Fibroblast of upper back skin (primary cell): ENCODE measurements at places on chromosomes 13 and 19.

DNA sequence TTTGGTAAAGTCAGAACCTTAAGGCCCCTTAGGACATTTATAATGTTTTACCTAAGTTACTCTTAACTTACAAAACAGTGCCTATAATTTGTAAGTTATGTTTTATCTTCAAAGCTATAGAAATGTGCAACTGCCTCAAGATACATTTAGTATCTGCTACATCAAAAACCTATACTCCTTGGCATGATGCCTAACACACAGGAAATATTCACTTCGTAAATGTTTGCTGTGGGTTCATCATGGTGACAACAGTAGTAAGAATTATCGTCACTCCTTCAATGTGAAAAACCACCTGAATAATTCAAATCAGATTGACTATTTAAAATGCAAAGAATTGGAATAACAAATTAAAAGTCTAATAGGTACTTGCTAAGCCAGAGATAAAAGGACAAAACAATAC lies 184.1 kb downstream of the DIAPH3 start:
- peak; percentile 5 for DNase-seq

DNA sequence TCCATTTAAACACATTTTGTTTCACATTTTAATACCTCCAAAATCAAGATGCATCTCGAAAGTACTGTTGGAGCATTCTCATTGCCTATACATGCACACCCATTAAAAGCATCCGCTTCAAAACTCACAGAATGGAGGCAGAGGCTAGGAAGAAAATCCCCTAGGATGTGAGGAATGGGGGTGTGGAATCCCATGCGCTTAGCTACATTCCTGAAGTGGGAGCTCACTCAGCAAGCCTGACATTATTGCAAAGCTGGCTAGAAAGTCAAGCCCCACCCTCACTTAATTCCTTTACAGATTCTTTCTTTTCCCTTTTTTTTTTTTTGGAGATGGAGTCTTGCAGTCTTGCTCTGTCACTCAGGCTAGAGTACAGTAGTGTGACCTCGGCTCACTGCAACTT lies 4.6 kb upstream of the FAM32A start:
- DNase-seq = peak; percentile 93

GRCh38 chr13:111906306-111906705 lies 160.6 kb upstream of the SOX1 start:
- DNase-seq = no peak

DNA sequence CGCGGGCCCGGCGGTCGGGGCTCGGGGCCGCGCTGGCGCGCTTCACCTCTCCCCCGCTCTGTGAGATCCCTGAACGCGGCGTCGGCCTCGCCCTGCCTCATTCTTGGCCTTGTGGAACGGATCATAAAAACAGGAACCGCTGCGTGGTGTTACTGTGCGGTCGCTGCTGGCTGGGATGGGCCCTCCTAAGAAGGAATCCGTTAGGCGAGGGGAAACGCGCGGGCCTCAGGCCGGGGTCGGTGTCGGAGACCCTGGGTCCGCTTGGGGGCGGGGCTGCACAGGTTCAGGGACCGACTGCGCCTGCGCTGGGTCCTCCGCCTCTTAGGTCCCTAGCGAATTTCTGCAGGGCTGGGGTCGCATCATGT lies 381 bp downstream of the CKAP2 start:
- DNase-seq = peak; percentile 58

DNA sequence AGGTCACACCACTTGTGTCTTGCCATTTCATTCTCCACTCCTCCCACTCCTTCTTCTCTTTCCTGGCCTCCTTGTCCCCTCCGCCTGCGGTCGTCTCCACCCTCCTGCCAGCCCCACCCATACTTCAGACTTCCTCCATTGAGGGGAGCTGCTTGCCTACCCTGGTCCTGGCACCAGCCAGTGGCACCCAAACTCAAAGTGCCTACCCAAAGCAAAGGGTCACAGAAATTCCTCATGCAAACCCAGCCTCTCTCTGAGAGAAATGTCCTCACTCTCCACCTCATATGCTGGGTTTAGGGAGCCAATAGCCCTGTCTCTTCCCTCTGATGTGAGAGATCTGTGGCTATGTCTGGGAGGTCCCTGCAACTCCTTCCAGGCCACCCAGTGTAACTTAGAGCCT lies 109.6 kb downstream of the TEX26 start:
- no peak for DNase-seq

DNA sequence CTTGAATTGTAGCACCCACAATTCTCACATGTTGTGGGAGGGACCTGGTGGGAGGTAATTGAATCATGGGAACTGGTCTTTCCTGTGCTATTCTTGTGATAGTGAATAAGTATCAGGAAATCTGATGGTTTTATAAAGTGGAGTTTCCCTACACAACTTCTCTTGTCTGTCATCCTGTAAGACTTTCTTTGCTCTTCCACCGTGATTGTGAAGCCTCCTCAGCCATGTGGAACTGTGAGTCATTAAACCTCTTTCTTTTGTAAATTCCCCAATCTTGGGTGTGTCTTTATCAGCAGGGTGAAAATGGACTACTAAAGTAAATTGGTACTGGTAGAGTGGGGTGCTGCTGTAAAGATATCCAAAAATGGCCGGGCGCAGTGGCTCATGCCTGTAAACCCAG lies 215.6 kb downstream of the LIG4 start:
- no peak for DNase-seq

- no peak for DNase-seq
Observed at GRCh38 chr13:111948811-111949210, 118.1 kb upstream of the SOX1 start.

- DNase-seq = no peak
Observed at GRCh38 chr19:55877211-55877610, 40.9 kb downstream of the NLRP4 start.

DNA sequence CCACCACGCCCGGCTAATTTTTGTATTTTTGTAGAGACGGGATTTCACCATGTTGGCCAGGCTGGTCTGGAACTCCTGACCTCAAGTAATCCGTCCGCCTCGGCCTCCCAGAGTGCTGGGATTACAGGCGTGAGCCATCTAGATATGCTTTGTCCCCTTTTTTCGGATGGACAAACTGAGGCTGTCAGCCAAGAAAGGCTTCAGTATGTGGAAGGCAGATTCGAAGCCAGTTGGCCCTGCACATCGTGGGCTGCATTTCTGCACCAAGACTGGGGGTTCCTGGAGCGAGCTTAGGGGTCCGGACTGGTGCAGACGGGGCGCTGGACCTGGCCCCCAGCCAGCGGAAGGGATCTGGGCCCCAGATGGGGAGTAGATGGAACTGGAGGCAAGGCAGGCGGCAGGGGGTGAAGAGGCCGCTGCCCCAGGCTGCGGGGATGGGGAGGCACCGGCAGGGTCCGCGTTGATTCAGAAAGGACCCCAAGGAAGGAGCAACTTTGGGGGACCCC lies 9.7 kb upstream of the JUND start:
- DNase-seq = no peak

DNA sequence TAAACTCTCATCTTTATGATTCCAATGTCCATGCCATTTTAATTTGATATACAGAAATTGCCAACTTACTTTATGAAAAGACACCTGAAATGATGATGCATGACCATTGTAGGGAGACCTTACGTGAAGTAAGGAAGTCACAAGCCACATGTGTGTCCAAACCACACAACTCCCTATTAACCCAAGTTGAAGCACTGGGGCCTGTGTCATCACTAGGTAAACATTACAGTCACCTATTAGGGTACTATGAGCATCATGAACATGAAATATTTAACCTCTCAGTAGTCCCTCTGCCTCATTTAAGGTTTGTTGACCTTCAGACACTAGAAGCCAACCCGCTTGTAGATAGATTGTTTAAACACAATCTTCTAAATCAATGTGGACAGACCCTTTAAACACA lies 576.9 kb downstream of the IRS2 start:
- DNase-seq = no peak

GRCh38 chr19:32599736-32600157 lies 18.8 kb downstream of the PDCD5 start:
- DNase-seq = peak; percentile 56

DNA sequence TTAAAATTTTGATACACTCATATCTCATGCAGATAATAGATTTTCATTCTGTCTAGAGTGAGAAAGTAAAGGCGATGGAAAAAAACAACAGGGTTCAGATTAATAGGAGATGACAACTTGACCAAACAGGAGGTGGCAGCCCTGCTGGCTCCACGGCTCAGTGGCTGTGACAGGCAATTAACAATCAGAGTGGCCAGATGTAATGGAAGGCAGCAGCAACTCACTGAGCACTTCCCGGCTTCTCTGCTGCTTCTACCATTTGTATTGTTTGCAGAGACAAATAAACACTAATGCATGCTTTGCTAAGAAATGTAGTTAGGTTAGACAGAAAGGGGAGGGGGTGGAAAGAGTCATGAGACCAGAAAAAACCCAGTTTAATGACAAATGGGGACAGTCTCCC lies 473.0 kb upstream of the SLC10A2 start:
- no peak for DNase-seq

GRCh38 chr13:22505489-22505888 lies 675.3 kb upstream of the SGCG start:
- peak; percentile 41 for DNase-seq

DNA sequence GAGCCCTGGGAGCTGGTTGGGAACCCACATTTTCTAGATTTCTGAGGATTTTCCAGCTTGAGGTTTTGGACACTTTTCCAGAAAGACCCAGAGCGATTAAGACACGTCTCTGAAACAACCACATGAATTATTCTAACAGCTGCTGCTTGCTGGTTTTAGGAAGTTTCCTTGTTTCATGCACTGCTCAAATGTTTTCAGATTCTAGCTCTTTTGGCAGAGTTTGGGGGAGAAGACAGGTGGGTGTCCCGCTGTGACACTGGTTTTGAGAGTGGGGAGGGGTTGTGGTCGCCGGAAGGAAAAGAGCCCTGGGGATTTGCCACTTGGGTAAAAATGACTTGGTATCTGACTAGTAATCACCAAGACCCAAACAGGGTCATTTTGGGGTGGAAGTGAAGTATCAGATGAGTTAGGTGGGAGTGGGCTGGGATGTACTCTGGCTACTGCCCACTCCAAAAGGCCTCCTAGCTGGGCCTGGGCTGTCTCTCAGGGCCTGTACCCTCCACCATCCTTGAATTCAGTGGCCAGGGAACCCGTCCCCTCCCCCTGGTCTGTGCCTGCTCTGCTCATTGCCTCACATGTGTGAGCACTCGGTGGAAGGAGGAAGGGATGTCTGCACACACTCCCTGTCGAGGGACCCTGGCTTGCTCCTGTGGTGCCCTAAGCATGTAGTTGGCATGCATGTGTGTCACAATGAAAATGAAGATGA lies 13.2 kb downstream of the GATAD2A start:
- DNase-seq = no peak

DNA sequence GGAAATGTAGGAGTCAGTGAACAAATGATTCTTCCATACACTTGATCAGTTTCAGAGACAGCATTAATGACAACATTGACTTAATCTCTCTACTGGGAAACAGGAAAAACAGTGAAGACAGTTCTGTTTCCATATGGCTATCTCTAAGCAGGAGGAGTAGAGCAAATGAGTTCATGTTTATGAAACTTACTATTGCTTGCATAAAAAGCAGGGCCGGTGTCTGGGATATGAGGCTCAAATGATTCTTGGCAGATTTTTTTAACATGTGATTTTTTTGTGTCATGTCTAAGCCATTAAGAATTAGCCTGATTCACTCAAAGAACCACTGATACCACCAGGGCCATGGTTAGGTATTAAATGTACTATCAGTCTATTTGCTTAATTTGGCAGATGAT lies 141.9 kb downstream of the SLC7A1 start:
- DNase-seq = peak; percentile 34

DNA sequence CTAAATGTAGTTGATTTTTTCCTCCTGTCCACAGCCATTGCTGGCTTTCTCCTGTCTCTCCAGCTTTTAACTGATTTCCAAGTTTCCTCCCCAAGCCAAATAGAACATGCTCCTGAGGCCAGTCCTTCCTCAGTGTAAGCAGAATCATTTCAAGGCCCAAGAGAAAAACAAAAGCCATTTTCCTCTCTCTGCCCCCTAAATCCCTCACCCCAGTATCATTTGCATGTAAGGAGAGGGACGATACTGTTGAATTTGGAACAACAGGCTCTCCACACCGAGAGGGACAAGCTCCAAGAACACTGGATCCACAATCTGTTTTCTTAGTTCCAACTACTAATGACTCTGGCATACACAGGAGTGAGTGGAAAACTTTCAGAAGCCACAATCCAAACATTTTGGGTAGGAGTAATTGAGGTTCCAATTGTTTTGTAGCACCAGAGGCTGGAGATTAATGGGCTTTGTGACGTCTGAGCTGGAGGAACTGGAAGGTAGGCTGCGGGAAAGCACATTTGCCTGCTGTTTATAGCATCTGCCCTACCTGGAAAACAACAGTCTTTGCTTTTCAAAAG lies 156.8 kb downstream of the FLT1 start:
- DNase-seq = no peak

DNA sequence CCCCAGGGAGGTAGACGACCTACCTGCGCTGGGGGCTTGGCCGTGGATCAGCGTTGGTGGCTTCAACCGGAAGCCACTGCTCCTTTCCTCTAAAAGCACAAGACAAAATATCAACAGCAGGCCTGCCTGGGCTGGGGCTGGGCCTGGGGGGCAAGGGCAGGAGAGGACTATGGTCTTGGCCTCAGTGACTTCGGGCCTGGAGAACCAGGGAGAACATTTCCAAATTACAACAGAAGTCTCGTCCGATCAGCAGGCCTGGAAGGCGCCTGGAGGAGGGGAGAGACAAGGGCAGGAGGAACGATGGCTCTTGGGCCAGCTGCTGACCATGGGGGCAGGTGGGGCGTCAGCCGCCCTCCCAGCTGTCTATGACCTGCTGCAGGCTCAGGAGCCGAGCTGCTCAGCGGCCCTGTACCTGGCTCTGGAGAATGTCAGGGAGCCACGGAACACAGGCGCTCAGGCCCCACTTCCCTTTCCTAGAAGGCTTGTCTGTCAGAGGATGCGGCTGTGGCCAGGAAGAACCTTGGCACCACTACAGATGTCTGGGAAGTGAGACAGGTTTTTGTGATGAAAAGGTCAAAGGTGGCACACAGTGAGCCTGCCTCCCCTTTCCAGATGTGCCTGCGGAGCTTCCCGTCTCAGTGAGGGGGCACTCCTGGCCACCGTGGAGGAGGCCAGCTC lies 19.5 kb downstream of the CAPS start:
- no peak for DNase-seq

- DNase-seq = no peak
Observed at GRCh38 chr13:52847682-52848432, 583 bp downstream of the PCDH8 start.

DNA sequence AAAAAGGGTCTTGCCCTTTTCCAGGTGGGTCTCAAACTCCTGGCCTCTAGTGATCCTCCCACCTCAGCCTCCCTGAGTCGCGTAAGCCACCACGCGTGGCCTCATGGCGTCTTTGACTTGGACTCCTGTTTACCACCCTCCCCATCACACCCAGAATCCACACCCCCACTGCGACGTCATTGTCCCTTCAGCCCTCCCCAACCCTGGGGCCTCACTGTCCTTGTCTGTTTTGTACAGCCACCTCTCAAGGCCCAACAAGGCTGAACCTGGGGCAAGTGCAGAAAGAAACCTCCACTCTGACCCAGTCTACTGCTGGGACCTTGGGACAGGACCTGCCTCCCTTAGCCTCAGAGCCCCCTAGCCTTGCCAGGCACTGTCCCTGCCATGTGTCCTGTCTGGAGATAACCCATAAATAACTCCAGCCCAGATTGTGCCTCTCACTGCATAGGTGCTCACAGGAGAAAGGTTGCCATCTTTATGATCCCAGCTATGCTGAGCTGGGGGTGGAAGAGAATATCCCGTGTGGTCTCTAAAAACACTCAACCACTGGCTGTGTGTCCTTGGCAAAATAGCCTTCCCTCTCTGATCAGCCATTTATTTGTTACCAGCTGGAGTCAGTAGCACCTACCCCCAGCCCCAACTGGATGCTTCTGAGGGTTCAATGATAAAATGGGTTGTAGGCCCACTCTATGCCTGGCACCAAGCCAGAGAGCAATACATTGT lies 1.8 kb upstream of the IFI30 start:
- DNase-seq = no peak
